8988T (cell line): ENCODE measurements at places on chromosomes 11 and 22.

DNA sequence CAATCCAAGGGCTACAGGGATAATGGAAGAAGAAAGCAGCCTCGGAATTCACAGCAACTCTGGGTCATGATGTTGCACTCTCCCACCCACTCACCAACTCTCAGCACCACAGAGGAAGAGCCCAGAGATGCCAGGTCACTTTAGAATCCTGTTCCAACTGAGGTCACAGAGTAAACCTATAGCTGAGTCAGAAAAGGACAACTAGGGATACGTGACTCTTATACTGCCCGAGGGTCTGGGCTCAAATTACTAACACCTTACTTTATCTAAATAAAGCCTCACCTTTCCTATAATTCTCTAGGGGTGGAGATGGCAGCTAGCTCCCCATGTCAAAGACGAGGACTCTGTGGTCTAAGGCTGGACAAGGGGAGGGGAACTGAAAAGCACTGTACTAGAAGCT, 24.6 kb downstream of the IL18BP start:
- no peak for DNase-seq

- DNase-seq, result no peak
Observed at GRCh38 chr22:47775686-47776085, 1013.2 kb downstream of the TBC1D22A start.

DNA sequence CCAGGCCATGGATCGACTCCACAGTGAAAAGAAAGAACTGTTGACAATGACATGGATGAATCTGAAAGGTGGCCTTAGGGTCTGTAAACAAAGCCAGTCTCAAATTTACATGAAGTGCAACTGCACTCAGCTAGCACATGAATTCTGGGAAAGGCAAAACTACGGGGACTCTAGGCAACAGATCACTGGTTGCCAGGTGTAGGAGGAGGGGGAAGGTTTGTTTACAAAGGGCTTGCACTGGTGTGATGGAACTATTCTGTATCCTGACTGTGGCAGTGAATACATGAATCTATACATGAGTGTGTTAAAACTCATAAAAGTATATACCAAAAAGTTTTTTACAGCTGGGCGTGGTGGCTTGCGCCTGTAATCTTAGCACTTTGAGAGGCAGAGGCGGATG, 27.3 kb downstream of the ALX4 start:
- DNase-seq, result no peak

GRCh38 chr11:74780248-74781005, 31.8 kb downstream of the RNF169 start:
- DNase-seq, result no peak

- DNase-seq, result no peak
Observed at GRCh38 chr11:10426475-10426874, 28.6 kb upstream of the AMPD3 start.

DNA sequence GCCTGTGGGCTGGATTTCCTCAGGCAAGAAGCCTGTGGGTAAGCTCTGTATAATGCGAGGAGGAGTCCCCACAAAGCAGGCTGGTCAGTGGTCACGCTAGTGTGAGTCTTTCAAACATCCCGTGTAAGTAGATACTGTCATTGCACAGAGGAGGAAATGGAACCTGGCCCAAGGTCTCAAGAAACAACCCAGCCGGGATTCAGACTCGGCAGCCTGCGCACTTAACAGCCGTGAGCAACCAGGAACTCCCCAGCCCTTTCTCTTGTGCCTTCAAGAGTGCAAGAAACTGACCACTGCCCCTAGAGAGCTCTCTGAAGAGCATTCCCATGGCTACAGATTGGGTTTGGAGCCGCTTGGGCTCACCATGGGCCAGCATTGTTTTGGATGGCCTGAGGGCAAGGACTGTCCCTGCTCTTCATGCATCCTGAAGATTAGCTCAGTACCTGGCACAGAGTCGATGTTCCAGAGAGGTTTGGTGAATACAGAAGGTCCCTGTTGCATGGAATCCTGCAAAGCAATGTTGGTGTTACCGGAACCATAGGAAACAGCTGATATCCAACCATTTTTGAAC, 6.0 kb downstream of the MPST start:
- DNase-seq, result no peak

- DNase-seq, result no peak
Observed at GRCh38 chr22:23029521-23030228, 40.6 kb upstream of the GNAZ start.

GRCh38 chr11:109480251-109480650, 58.3 kb downstream of the C11orf87 start:
- DNase-seq, result no peak

DNA sequence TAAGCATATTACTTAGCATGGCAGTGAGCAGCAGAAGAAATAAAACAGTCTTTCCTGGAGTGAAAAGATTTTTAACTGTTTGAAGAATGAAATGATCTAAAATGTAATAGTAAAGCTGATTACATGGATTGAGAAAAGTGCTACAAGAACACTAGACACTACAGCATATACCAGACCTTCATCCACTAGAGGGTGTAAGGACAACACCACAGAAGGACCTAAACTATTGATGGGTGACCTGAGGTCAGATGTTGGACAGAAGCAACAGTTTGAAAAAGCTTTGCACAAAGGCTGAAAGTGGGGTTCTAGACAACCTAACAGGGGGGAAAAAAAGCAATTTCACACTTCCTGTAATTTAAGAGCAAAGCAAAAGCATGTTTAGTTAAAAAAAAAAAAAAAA, 97.7 kb downstream of the RBFOX2 start:
- DNase-seq, result no peak

- DNase-seq, result no peak
Observed at GRCh38 chr11:122158171-122158570, 42.2 kb upstream of the BLID start.

DNA sequence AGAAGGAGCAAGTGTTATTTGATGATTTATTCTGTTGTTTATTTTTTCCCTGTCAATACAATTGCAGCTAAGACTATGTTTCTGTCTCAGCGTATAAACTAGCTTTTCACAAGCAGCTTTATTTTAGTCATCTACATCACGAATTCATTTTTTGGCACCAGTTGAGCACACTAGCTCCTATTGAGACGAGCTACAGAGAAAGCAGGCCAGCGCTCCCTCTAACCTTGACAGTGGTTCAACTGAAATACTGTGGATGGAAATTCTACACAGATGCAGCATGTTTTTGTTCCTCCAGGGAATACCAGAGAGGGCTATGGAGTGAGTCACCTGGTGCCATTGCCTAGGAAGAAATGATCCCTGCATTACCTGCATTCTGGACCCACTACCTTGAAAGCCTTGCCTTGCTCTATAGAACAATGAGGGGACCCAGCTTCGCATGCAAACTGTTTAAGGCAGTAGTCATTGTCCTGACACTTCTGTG, 108.2 kb upstream of the ARHGAP42 start:
- DNase-seq, result peak; percentile 12

GRCh38 chr22:22893891-22894739, 6.5 kb downstream of the IGLL5 start:
- DNase-seq, result no peak

DNA sequence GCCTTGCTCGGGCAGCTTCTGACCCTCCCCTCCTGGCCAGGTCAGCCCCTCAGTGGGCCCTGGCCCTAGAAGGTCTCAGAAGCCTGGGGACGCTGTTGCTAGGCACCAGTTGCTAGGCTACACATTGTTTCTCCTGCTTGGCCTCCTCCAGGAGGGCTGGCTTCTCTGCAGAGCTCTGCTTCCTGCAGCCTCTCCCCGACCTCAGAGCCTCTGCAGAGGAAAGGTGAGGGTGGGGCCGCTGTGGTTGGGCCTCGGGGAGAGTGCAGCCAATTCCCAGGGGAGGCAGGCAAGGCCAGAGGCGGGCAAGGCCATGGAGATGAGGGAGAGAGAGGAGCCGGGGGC, 27.6 kb upstream of the LRRC10B start:
- no peak for DNase-seq

GRCh38 chr22:39493759-39494158, 8.3 kb upstream of the MIEF1 start:
- no peak for DNase-seq

DNA sequence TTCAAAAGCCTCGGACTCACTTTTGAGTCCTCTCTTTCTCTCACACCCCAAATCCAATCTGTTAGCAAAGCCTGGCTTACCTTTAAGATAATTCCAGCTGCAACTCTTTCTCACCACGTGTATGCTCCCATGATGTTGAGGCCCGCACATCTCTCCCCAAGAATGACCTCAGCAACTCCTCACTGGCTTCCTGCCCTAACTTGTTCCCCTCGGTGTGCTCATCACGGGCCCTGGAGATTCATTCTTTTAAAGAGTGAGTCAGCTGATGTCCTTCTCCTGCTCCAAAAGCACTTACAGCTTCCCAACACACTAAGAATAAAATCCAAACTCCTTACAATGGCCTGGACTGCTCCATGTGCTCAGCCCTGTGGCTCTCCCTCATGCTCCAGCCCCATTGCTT, 1041.3 kb downstream of the OPCML start:
- no peak for DNase-seq

- peak; percentile 62 for DNase-seq
Observed at GRCh38 chr11:110173811-110174644, 80.8 kb downstream of the ZC3H12C start.

DNA sequence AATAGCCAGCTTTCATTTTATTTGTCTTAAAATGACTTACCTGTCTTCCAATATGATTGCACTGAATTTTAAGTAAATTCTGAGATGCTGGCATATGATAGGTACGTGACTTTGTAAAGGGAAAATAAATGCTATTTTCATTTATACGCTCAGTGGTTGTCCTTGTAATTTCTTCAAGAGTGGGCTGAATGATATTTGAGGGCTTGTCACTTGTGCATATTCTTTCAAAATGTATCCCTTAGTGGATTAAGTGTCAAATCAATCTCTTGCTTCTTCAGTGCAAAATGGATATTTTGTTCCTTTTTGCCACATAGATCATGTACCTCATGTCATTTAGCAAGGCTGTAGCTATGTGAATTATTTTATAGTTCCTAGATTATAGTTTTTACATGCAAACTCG, 56.9 kb downstream of the GAS2 start:
- no peak for DNase-seq

GRCh38 chr11:14551380-14551779, 31.2 kb upstream of the PSMA1 start:
- DNase-seq, result no peak

GRCh38 chr11:107856981-107857517, 1.5 kb downstream of the SLC35F2 start:
- DNase-seq, result no peak

DNA sequence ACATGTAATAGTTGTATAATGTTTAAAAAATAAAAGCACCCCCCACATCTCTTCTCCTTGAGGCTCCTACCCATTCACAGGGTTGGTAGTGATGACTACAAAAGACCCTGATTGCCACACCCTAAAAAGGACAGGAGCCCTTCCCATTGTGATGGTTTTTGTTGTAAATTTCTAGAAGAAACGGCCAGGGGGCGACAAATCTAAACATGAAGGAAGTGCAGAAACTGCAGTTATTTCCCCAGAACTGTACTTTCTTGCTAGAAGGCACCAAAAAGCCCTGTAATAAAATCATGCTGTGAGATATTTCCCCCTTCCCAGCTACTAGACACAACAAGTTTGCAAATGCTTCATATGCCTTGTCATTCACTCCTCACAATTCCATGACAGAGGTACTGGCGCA, 10.8 kb downstream of the PRR5L start:
- DNase-seq, result no peak

DNA sequence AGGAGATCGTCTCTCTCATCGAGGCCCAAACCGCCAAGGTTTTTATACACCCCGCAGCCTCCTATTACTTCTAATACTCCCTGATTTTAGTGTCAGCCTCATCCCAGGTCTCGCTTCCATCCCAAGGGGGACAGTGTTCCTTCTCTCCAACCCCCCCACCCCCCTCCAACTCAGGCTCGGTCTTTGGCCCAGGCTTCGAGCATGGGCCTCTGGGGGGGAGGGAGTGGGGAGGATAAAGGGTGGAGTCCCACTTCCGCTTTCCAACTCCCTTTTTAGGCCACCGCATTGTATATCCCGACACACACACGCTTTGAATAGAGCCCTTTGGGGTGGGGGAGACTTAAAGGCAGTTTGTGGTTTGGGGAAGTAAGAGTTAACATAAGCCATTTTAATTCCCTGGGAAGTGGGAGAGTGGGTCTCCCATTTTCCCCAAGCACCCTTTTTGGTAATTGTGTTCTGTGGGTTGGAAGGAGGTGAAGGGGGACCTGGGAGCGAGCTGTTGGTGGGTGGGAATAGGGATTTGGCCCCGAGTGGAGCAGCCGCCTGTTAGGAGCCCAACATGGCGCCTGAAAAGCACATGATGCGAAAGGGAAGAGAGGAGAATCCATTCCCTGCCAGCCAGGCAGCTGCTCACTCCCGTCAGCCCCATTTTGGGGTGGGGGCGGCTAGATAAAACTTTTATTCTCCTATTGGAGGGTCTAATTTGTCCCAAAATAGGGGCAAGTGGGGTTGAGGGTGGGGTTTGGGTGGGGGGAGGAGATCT, 844 bp downstream of the PCF11 start:
- DNase-seq, result no peak

- no peak for DNase-seq
Observed at GRCh38 chr11:119320776-119321524, 4.0 kb upstream of the MCAM start.

DNA sequence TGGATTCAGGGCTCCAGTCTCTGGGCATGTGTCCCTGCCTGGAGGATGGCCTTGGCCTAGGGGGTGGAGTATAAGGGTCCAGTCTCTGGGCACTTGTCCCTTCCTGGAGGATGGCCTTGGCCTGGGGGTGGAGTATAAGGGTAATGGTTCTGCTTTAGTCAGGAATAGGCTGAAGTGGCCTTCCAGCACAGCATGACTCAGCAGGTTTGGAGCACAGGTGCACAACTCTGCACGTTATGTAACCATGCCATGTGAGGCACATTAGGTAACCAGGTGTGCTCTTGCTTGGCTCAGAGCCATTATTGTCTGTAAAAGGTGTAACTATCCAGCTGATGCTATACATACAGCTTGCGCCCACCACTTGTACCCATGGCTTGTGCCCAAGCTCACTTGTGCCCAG, 48.4 kb upstream of the POLD3 start:
- DNase-seq, result no peak
